Stimulated activated CD4-positive, alpha-beta T cell treated with anti-CD3 and anti-CD28 coated beads, Interleukin-15, amount 100 ng/mL, for 48 hours (primary cell): ENCODE measurements at places on chromosomes 12 and 14.
A peak's percentile ranks its signal among the peaks of the same experiment; 100 is the strongest.

DNA sequence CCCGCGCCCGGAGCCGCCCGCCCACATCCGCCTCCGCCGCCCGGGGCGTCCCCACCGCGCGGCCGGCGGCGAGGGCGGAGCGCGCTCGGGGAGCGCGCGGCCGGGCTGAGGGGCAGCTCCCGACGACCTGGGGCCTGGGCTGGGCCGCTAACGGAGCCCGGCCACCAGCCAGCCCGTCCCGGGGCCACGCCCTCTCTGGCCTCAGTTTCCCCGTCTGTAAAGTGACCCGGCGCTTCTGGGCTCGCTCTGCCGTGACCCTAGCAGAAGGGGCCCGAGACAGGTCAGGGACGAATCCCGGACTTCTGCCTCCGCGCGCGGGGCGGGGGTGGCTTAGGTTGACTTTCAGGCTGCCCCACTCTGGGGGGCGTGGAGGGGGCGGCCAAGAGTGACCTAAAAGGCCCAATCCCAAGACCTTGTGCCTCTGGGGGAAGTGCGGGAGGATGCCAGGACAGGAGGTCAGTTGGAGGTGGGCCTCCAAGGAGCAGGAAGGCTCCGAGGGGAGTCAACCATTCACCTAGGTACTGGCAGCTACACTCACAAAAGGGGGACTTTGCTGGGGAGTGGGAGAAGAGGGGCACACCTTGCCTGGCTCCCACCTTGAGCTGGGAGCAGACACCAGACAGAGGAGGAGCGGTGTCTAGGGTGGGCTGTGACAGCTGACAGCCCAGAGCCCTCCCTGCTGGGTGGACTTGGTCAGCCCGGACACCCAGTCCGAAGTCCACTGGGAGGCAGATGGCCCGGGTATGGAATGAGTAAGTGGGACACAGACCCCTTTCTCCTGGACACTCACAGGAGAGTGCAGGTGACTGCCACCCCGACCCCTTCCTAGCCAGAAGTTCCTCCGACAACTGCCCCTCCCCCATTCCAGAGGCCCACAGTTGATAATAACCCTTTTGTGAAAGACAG is 486 bp upstream of the AKT1 start:
- no peak for DNase-seq

- no peak for DNase-seq
Observed at GRCh38 chr14:65959563-65960024, 526.6 kb upstream of the CCDC196 start.

DNA sequence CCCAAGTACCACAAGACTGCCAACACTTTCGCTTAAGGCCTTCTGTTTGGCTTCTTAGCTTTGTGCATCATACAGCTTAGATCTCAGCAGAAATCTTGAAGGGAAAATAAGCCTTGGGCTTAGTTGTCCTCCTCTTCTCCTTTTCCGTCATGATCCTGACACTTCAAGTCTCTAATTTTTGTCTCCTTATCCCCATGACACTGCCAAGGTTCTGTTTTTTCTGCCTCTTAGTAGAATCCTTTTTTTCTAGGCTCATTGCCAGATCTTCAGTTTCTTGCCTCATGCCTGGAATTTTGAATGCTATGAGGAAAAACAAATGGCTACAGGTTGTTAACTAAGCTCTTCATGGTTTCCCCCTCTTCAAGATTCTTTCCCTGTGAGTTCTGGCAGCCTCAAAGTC is 450.4 kb downstream of the LRFN5 start:
- no peak for DNase-seq

DNA sequence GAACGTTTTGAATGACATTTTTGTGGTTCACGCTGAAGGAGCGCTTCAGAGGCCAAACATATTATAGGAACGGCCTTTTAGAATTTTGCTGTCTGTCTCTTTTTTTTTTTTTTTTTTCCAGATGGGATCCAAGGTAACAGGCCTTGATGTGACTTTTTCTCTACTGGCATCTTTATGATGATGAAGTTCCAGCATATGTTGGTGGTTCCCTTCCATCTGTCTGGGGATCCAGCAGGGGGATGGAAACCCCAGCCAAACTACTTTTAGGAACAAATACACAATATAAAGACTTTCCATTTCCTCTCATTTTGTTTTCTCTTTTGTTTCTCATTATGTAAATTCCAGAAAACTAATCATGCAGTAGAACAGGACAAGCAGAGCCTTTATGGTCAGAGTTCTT is 239.3 kb upstream of the PRICKLE1 start:
- DNase-seq = no peak

DNA sequence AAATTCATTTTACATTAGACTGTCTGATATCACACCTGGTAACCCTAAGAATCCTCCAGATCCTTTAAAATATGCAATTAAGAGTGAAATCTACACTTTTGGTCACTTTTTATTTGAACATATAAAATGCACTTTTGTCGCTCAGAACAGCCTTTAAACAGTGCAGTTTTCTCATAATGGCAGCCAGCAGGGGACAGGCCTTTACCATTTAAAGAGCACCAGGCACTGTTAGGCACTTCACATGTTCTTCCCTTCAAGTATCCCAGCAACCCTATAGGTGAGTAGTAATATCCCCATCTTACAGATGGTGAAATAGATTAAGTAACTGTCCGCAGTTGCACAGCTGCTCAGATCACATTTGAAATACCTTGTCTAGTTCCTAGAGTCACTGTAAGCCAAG is 11.3 kb upstream of the SAMD4A start:
- DNase-seq = no peak

DNA sequence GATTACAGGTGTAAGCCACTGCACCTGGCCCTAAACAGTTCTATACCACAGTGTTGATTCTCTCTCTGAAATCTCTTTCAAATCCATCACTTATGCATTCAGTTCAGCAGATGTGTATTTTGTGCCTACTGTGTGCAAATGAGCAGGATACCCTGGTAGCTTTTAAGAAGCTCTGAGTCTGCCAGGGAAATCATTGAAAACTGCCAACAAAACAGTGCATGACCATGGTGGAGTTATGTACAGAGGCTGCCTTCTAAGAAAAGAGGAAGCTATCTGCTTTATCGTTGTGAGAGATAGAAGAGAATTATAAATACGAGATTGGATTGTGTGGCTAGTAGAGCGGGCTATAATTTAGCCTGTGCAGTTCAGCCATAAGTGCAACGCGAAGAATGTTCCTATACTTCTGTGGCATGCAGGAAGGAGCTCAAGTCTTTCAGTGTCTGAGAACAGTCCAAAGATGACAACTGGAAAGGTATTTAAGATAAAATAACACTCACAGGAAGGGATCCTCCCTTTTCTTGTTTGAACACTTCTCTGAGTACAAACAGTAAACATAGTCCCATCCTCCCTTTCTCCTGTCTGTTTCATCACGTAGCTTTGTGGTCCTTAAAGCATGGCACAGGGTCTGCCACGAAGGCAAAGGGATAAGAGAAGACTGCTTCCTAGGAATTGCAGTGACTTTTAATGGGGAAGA is 4.3 kb downstream of the DIP2B start:
- no peak for DNase-seq

DNA sequence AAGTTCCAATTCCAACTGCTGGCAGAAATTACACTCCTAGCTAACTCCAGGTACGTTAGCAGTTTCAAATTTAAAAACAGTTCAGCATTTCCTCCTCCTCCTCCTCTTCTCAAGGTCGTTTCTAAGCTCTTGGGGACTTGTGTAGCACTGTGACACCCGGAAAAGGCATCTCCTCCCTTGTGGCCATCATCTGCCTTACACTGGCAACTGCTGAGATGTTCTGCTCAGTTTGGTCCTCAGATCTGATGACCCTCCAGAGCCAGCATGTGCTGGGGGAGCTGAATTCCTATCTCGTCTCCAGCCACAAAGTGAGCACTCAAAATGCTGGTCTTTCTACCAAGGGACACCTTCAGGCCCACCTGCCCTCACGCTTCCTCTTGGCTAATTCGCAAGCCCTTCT is 43.5 kb upstream of the CDKN3 start:
- no peak for DNase-seq

DNA sequence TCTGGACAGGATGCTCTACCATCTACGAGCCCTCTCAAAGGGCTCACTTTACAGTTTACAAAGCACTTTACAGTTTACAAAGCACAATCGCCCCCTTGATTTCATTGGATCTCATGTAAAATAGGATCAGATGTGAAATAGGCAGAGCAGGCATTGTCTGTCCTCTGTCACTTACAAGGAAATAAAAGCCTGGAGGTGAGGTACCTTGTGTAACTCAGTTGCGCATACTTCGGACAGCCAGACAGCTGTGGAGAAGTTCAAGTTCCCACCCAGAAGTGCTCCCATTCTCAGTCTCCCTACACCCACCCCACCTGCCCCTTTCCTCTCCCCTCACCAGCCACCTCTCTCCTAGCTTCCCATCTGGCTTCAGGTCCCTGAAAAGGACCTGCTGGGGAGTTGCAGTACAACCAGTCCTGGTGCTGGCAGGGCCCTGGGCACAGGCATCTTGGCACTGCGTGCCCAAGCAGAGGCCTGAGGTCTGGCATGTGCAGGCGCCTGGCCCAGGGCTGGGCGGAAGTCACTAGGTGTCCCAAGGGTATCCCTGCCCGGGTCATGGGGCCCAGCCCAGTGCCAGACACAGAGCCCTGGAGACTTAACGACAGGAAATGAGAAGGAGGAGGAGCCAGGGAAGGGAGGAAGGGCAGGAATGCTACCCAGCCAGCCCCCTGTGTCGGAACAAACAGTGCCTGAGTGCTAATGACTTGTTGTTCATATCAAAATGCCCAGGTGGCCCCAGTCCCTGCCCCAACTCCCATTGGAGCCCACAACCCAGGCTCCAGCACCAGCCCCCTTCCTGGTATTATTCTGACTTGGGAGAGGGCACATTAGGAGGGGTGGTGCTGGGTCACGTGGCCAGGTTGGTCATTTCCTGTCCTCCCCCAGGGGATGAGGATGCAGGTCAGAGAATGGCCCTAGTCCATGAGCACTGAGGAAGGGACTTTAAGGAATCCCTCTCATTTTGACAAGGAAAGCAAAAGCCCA is 5.4 kb downstream of the RAPGEF3 start:
- no peak for DNase-seq

DNA sequence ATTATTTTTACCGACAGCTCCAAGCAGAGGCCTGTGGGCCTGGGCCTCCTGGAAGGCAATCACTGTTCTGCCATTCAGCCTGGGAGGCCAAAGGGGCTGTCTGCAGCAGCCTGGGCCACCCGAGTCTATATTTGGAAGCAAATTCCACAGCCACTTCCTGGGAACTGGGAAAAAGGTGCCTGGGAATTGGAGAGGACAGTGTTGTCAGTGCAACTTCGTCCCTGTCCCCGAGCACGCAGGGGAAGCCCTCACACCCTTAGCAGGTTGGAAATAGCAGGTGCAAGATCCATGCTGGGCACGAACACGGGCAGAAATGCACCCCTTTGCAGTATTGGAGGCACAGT is 9.6 kb upstream of the TBX5 start:
- DNase-seq = no peak

GRCh38 chr14:79342942-79343341 is 868.4 kb downstream of the DIO2 start:
- DNase-seq = no peak

DNA sequence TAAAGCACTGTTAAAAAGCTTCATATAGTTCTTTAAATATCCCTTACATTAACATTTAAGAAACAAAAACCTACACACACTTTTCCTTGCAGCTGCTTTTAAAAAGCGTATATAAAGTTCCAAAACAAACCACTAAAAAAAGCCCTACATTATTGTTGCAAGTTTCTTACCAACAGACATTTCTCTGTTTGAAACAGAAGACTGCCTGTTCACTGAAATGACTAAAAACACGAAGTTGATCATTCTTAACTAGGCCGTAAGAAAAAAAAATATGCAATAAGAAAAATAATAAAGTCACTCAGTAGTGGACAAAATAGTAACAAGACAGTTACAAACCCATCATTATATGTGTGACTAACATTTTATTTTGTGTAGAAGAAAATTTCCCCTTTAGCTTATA is 37.3 kb downstream of the KIF21A start:
- no peak for DNase-seq

GRCh38 chr12:123223241-123223668 is 9.7 kb downstream of the MPHOSPH9 start:
- peak; percentile 44 for DNase-seq
